GF-D8 (cell line): ENCODE measurements at places on chromosomes 3 and 15.

- no peak for DNase-seq
Observed at GRCh38 chr3:33488246-33488645, 48.0 kb upstream of the UBP1 start.

GRCh38 chr15:67832897-67833709, 6.7 kb downstream of the RNU6-1 start:
- DNase-seq, result no peak

- DNase-seq, result peak; percentile 9
Observed at GRCh38 chr15:65054333-65055200, 9.4 kb downstream of the SLC51B start.

GRCh38 chr15:80259942-80260510, 8.0 kb upstream of the CTXND1 start:
- no peak for DNase-seq

- no peak for DNase-seq
Observed at GRCh38 chr15:99120050-99120777, 15.3 kb downstream of the SYNM start.

DNA sequence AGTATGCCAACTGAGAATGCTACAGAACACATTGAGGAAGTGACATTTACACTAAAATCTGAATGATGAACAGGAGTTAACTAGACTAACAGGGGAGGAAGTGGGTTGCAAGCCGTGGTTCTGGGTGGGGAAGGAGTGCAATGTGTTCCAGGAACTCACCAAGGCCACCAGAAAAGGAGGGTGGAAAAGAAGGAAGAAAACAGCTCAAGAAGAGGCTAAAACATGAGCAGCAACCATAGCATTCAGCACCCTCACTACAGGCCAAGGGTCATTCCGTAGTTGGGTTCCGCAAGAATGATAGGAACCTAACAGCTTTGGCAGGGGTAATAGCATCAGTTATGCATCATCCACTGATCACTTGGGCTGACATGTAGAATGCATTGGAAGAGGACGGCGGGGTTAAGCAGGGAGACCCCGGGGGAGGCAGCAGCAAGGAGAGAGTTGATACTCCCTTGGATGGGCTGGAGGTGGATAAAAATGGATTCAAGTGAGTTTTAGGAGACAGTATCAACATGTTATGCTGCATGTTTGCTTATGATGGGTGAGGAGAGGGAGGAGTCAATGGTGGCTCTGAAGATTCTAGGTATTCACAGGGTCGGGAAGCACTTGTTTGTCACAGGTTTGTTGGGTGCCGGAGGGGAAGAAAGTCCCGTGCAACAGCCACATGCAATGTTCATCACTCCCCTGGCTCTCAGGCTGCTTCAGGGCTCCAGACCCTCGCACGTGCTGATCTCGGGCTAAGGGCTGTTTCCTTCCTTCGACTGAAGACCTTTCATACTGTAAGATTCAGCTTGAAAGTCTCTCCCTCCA, 53.2 kb downstream of the LIPC start:
- peak; percentile 90 for DNase-seq

DNA sequence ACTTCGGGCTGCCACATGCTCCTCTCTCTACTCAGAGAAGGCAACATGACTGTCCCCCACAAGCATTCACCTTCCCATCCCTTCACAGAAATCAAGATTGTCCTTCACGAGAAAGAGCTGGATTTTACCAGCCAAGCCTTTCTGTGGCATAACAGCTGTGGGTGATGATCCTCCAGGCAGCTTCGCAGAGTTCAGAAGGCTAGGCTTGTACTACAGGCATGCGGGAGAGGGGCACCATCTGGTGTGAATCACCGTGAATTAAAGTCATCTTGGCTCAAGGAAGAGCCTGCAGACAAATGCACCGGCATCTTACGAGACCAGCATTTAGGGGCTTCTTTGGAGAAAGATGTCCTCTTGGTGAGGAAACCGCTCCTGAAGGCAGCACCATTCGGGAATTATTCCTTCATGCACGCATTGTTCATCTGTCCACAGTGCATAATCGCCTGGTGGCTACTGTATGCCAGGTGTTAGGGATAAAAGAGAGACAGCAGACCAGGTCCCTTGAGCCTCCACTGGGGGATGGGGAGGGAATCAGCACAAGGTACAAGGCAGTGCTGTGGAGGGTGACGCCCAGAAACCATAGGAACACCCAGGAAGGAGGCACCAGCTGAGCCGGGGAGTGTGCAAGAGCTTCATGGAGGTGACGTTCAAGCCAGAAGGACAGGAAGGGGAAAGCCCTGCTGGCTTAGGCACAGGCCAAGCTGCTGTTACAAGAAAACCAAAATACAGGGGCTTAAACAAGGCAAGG, 108.6 kb downstream of the TMEM266 start:
- DNase-seq, result no peak

DNA sequence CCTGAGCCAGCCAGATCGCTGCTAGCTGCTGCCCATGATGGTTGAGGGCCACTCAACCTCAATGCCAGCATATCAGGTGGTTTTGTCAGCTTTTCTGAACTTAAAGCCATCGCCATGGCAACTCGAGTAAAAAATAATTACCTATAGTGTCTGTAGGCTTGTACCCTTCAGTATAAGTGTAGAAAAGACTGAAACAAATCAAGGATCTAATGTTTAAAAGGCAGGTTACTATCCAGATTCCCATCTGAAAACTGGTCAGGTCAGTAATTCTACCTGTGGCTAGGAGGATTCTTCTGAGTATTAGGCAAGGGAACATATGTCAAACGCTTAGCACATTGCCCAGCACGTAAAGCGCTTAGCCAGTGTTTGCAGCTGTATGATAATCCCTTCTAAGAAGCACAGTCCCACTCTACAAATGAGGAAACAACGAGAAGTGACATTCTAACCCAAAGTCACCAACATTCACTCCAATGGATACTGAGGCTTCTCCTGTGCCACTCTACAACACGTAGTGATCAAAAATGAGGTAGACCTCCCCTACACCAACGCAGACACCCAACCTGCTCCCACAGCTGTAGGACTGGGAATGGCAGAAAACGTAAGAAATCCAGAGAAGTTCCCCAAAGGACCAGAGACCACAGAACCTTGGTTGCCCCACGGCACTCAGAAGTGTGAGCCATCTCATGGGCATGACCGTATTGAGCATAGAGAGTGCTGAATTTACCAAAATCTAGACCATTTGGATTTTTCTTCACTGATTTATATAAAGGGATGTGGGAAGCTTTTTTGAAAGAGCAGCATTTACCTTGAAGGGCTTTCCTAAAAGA, 55.3 kb downstream of the SLTM start:
- no peak for DNase-seq

DNA sequence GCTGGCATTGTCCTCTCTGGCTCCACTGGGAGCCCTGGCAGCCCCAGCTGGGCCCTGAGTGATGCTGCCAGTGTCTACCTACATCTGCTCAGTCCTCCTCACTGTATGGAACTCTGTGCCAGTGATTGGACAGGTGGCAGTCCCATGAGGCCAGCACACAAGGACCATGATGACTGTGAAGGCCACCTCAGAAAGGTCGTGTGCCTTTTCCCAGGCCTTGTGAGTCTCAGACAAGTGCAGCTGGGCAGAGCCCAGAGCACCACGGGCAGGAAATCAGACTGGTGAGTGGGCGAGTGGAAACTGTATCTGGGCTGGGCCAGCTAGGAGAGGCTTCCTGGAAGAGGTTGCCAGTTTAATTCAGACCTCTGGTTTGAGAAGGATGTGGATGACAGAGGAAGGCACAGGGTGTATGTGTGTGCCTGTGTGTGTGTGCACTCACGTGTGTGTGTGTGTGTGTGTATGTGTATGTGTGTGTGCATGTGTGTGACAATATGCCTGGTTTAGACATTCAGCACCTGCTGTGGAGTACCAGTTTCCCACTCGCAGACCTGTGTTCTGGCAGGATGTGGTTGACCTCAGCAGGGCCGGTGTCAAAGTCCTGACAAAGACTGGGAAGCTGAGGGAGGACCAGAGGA, 7.0 kb downstream of the MAPKAPK3 start:
- DNase-seq, result peak; percentile 52

DNA sequence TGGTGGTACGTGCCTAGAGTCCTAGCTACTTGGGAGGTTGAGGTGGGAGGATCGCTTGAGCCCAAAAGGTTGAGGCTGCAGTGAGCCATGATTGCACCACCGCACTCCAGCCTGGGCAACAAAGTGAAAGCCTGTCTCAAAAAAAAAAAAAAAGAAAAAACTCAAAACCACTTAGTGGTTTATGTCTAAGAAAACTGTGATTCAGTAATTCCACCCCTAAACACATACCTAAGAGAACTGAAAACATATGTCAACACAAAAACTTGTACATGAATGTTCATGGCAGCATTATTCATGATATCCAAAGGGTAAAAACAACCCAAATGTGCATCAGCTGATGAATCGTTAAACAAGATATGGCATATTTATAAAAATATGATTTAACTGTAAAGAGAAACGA, 14.3 kb downstream of the SPG21 start:
- DNase-seq, result no peak

GRCh38 chr15:66780172-66780972, 78.3 kb downstream of the SMAD6 start:
- no peak for DNase-seq

DNA sequence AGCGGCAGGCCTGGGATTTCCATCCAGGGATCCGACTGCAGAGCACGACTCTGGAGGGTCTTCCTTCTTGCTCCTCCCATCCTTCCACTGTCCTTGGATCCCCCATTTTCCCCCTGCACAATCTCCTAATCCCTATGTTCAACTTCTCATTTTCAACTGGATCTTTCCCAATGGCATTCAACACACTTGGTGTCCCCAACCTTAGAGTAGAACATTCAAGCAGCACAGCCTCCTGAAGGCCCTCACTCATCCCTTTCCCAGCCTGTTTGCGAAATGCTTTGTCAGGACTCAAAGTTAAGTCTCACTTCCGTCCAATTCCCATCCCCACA, 32.3 kb downstream of the RPN1 start:
- no peak for DNase-seq

DNA sequence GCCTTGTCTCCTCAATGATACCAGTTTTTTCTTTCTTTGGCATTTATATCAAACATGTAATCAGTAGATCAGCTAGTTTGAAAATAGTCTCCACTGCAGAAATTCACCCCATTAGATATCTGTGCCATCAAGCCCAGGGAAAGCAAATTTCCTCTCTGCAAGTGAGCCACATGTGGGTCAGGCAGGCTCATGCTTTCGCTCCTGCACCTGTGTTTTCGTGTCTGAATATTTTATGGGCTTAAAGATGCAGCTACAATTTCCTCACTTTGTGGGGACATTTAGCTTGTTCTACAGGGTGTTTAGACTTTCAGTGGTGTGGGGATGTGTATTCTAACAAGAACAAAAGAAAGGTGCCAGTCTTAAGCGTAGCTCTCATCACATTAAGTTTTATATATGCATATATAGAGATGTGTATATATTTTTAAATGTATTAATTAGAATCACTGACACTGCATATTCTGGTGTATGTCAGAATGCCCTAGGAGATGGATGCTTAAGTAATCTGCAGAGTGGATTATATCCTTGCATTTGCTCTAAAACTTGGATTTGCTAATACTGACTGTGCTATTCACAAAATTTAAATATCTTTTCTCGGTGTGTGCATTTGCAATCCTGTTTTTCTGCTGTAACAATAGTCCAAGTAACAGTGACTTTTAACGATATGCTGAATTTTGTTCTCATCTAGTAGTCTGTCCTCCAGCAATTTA, 372.6 kb downstream of the PTPRG start:
- no peak for DNase-seq
